ENCODE measurements at places on chromosomes 16 and 17.
A peak's percentile ranks its signal among the peaks of the same experiment; 100 is the strongest.

- DNase-seq: no peak
Measured at GRCh38 chr17:74677558-74678466, 34.9 kb downstream of the CD300LF start.

- DNase-seq: no peak
Measured at GRCh38 chr17:40100419-40100668, at the start of gene NR1D1. NR1D1 (minus strand) TSS chr17:40100589; CDS start chr17:40100094, 495 bp downstream.

DNA sequence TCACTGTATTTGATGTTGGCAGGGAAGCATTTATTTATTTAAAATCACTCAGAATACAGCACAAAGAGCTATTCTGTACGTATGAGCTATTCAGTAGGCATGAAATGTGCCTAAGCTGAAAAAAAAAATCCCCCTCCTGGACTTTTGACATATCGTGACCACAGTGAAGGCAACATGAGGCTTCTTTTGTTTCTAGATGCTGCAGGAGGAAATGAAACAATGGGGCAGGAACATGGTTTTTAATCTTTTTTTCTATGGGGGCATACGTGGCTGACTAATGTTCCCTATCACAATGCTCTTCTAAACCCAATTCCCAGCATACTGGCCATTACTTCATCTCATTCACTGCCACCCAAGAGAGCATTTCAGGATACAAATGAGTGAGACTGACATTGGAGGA lies 191.0 kb upstream of the PMFBP1 start:
- DNase-seq: no peak

GRCh38 chr16:12898551-12898950 lies 2.8 kb upstream of the SHISA9 start:
- no peak for DNase-seq

DNA sequence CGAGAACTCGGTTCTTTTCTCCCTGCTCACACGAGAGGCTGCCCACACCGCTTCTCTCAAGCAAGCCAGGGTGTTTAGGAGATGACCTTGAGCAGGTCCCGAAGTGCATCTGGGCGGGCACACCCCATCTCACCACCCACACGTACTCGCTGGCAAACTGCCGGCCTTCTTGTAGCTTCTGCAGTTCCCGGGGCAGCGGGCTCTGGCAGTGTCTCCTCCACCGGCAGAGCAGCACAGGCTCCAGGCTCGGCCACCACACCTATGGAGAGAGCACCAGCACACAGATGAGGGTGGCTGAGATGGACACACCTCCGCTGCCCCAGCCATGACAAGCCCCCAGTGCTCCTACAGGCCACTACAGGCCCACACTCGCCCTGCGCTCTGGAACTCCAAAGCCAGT lies 23.5 kb downstream of the ZNF276 start:
- no peak for DNase-seq

- no peak for DNase-seq
Measured at GRCh38 chr17:82932518-82933310, 92.9 kb upstream of the ZNF750 start.

DNA sequence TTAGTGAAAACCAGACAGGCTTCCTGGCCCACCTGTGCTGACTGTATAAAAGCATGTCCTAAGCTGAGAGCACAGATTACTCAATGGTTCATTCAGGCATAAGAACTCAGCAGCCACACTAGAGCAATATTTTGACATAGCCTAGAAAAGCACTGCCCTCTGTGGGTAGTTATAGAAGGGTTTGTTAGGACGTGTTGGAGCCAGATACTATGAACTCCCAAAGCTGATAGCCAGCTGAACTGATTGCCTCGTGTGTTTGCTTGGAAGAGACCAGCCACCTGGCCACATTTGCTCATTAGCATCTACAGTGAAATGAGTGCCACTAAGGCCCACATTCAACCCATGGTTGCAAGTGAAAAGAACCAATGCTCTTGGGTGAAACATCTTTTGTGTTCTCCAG lies 30.8 kb upstream of the ABCA5 start:
- DNase-seq: no peak

DNA sequence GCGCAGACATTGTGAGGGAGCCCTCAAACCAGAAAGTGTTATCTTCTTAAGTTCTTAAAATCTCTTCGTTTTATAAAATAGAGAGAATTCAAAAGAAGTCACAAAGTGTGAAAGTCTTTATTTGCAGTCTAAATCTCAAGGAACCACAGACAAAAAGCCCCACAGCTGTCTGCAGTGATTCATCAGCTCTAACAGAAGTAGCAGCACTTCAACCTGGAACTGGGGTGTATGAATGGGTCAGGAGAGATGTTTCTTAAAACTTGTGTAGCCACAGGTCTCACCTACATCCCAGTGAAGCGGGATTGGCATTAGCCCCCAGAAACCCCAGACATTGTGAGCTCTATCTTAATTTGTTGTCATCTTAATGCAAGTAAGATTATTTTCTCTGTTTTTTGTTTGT lies 61.1 kb downstream of the CDYL2 start:
- no peak for DNase-seq

- DNase-seq: no peak
Measured at GRCh38 chr17:74712301-74712700, 422 bp downstream of the CD300LF start.

DNA sequence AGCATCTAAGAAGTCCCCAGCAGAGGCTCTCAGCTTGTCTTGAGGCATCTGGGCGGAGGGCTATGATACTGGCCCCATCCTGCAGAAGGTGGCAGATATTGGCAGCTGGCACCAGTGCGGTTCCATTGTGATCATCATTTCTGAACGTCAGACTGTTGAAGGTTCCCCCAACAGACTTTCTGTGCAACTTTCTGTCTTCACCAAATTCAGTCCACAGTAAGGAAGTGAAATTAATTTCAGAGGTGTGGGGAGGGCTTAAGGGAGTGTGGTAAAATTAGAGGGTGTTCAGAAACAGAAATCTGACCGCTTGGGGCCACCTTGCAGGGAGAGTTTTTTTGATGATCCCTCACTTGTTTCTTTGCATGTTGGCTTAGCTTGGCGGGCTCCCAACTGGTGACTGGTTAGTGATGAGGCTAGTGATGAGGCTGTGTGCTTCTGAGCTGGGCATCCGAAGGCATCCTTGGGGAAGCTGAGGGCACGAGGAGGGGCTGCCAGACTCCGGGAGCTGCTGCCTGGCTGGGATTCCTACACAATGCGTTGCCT lies at the start of gene CIITA:
Gene CIITA, plus strand, starts transcription at position 404 of the 543 bp plus-strand sequence. Its CDS starts 129 bp downstream, at position 533.
- DNase-seq: peak; percentile 61

- peak; percentile 28 for DNase-seq
Measured at GRCh38 chr17:74805591-74805991, 29.4 kb upstream of the NAT9 start.

- no peak for DNase-seq
Measured at GRCh38 chr17:3978421-3979289, 14.4 kb upstream of the ATP2A3 start.

DNA sequence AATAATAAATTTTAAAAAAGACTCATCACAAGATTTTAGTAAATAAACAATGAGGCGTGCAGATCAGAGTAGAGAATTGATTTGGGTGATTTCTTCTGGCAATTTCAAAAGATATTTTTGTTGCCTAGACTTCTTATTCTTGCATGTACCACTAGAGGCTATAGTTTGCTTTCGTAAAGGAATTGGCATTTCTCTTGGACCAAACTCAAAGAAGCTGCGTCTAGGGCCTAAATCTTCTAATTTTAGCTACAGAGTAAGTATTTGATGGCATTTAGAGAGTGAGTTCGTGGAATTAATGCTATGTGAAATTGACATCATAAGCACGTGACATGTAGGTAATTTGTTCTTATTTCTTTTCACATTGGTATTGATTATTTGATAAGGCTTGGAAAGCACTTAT lies 24.4 kb upstream of the ABCC11 start:
- no peak for DNase-seq

DNA sequence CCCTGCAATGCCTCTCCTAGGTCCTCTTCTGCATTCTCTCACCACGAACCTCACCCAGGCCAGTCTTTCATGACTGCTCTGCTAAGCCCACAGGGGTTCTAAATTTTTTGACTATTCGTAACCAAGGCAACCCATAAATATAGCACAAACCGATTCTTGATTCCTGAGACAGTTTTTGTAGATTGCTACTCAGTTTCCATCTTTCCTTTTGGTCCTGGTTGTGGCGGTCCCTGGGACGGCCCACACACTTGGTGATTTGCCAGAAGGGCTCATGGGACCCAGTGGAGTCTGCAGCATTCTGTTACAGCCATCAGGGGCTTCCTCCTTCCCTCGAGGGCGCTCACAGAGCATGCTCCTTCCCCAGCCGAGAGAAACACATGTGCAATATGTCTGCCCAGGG lies 23.4 kb upstream of the MGAT5B start:
- no peak for DNase-seq

- no peak for DNase-seq
Measured at GRCh38 chr16:65667011-65667578, 545.2 kb upstream of the CDH11 start.

DNA sequence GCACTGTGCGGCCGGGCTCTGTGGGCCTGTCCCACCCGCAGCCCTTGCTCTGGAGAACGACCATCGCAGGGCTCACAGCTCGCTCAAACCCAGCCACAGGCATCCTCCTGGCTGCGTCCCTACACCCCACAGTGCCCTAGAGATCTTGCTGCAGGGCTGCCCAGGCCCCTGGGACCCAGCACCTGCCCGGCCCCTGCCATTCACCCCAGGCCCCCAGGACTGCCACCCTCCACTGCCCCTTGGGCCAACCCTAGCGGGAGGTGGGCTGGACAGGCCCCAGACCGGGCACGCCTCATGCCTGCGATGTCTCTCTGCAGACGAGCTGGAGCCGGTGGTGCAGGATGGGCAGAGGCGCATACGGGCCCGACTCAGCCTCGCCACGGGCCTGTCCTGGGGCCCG lies 56.1 kb upstream of the ZC3H18 start:
- no peak for DNase-seq

- no peak for DNase-seq
Measured at GRCh38 chr16:82682767-82683166, 56.0 kb downstream of the CDH13 start.

DNA sequence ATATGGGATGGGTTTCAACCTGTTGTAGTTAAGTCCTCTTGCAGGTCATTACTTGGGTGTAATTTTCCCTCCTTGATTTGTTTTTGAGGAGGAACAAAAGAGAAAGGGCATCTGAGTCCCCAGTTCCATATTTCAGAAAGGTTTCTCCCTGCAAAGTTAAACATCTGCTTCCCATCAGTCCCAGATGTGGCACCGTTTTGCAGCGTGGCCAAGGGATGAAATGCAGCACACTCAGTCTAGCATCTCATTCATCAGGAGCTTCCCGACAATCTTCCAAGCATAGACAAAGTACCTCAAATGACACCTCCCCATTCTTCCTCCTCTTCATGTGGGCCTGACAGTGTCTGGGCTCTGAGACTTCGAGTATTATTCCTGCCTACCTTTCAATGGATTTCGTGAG lies 363.7 kb upstream of the SOX9 start:
- DNase-seq: no peak

GRCh38 chr16:12255473-12255872 lies 278.9 kb downstream of the SNX29 start:
- no peak for DNase-seq

- no peak for DNase-seq
Measured at GRCh38 chr16:1174477-1175357, 21.8 kb downstream of the CACNA1H start.

DNA sequence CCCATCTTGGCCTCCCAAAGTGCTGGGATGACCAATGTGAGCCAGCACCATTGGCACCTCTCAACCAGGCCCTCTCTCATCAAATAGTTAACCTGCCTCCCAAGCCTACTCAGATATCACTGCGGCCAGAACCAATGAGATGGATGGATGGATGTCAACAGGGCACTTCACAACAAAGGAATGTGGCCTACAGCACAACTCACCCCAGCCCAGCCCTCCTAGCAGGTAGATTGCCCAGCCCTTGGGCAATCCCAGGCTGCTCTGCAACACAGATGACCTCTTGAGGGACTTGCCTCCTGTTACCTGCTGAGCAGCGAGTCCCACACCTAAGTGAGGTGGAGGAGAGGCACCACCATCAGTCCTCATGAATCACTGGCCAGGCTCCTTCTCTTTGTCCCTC lies 22.6 kb upstream of the KIFC3 start:
- no peak for DNase-seq

- no peak for DNase-seq
Measured at GRCh38 chr17:67712375-67712774, 5.4 kb upstream of the NOL11 start.

DNA sequence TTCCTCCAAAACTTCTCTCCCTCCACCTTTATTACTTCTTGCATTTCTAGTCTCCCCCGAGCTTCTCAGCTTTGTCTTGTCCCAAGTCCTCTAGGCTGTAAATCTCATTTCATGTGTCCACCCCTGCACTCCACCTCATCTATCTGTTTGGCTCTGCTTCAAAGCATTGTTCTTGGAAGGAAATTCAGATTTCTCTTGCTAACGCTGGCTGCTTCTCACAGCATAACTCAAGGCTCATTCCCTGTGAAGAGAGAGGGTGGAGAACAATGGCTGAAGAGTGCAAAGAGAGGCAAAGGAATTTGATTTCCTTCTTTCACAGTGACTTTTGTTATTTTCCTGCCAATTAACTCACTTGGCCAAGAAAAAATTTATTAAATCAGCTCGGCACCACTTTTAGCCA lies 476.5 kb downstream of the TMEM114 start:
- DNase-seq: no peak

DNA sequence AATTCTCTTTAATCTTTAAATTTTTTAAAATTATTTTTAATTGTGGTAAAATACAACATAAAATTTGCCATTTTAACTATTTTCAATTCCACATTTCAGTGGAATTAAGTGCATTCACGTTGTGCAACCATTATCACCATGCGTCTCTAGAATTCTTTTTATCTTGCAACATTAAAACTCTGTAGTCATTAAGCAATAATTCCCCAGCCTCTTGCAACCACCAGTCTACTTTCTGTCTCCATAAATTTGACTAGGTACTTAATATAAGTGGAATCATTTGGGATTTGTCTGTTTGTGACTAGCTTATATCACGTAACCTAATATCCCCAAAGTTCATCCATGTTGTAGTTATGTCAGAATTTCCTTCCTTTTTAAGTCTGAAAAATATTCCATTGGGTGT lies 79.1 kb downstream of the TAOK1 start:
- no peak for DNase-seq

- no peak for DNase-seq
Measured at GRCh38 chr16:24191876-24192402, 64.2 kb upstream of the CACNG3 start.

GRCh38 chr16:51497541-51498211 lies 346.6 kb upstream of the SALL1 start:
- no peak for DNase-seq
